ENCODE measurements at places on chromosomes 16 and 17.

DNA sequence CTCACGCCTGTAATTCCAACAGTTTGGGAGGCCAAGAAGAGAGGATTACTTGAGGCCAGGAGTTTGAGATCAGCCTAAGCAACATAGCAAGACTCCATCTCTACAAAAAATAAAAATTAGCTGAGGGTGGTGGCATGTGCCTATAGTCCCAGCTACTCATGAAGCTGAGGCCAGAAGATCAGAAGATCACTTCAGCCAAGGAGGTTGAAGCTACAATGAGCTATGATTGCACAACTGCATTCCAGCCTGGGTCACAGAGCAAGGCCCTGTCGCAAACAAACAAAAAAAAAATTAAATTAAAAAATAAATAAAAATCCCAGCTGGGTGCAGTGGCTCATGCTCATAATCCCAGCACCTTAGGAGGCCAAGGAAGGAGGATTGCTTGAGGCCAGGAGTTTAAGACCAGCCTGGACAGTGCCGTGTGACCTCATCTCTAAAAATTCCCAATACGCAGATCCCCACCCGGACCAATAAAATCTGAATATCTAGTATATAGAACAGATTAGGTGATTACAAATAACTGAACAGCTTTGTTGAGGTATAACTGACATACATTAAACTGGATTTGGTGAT lies 18.2 kb upstream of the ATF7IP2 start:
- DNase-seq = no peak

DNA sequence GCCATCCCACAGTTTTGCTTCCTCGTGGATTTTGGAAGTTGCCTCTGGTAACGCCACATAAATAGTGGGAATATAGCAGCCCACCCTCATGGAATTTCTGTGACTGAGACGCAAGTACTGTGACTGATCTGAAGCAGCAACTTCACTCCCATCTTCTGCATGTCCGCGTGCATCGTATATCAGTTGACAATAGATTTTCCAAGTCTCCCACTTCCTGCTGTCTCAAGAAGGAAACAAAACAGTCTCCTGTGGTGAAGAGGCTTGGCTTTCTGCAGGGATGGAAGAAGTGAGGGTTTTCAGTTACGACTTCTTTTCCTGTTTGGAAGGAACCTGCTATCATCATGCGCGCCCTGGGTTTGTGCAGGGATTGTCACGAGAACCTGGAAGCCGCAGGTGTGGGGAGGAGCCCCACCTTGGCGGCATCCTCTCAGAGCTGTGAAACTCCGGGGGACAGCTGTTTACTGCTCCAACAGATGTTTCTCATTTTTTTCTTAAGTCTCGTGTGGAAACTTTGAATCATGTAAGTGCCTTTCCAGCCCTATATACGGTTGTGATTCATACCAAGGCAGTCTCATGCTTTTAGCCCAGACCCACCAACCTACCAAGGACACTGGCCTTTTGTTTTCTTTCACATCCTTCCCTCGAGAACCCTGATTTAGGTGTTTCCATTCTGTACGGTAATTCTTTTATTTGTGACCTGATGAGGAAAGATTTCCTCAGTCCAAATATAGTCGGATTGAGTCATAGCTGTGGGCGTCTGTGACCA lies 57.5 kb downstream of the WIPI1 start:
- DNase-seq = no peak

GRCh38 chr17:58531661-58532554 lies 17.5 kb upstream of the MTMR4 start:
- peak; percentile 64 for DNase-seq

GRCh38 chr16:72847187-72848027 lies 200.5 kb downstream of the ZFHX3 start:
- DNase-seq = no peak

All from memory B cell (primary cell).